ENCODE measurements at places on chromosomes 5 and 9. TPM values are rescaled to one million over a fixed set of nuclear protein-coding genes. Genes with fewer than 3 reads are reported as not detected.

TTC39B gene
- 17.8 TPM for total RNA-seq

ROR2 gene
- not detected for total RNA-seq

NOXA1 gene
- total RNA-seq = 0.95 TPM

SNCB gene
- 0.79 TPM for total RNA-seq

UBE2QL1 gene
- total RNA-seq = not detected

FAXDC2 gene
- total RNA-seq = not detected

FABP6 gene
- total RNA-seq = not detected

GABRA1 gene
- not detected for total RNA-seq

PCDHGA1 gene
- total RNA-seq = 0.07 TPM

PCDHGB2 gene
- 0.14 TPM for total RNA-seq

SV2C gene
- 0.07 TPM for total RNA-seq

IL13 gene
- 6.5 TPM for total RNA-seq

LHX2 gene
- not detected for total RNA-seq

NME5 gene
- not detected for total RNA-seq

WNT8A gene
- total RNA-seq = not detected

NRG2 gene
- total RNA-seq = not detected

ZER1 gene
- total RNA-seq = 14.9 TPM

IL17B gene
- total RNA-seq = not detected

TICAM2 gene
- total RNA-seq = 0.27 TPM

CCNO gene
- not detected for total RNA-seq

SMIM33 gene
- total RNA-seq = not detected

DMGDH gene
- total RNA-seq = 1.3 TPM

OR1Q1 gene
- total RNA-seq = not detected

SCGB3A2 gene
- total RNA-seq = not detected

SPATA9 gene
- not detected for total RNA-seq

CFAP77 gene
- total RNA-seq = not detected

EXD3 gene
- total RNA-seq = 8.1 TPM
